Stimulated activated CD4-positive, alpha-beta T cell treated with anti-CD3 and anti-CD28 coated beads, Interleukin-15, amount 100 ng/mL, for 1 hour (primary cell): ENCODE measurements at places on chromosomes 11 and 22.

DNA sequence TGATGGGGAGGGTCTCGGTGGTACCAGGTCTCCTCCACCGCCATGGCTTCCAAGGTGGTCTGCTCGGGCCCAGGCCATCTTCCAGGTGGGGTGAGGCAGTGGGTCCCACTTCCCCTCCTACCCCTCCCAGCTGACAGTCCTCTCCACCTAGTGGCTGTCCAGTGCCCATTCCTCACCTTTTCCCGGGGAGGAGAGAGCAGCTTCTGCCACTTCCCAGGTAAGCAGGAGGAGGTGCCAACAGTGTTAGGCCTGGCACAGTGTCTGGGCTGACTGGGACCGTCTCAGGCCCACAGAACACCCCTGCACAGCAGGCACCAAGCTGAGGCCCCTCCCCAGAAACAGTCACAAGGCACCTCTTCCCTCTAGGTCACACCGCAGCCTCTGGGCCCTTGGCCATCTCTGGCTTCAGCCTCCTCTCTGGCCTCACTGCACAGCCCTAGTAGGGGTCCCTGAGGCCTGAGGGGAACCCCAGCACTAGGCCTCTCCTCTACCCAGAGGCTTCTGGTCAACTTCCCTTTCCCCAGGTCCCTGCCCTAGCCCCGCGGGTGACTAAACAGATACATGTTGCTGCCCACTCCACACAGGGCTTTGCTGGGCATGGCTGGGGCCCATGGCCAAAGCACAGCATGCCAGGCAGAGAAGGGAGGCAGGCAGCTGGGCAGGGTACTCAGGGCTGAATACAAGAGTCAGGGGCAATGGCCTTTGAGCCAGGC lies 2.3 kb upstream of the ANKRD13D start:
- DNase-seq, result no peak

DNA sequence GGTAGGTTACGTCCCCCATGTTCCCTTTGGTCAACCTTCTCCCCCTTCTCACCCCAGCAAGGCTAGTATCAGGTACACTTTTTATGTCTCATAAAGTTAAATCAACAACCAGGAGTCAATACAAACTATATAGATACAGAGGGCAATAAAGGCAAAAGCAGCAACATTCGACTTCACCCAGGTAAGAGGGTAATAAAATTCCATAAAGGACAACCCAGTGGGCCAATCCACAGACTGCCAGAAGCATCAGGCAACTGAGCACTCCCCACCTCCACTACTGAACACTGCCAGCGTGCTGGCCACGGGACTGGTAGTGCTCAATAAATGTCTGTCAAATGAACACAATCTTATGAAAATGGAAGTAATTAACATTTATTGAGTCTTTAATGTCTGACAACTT lies 5.1 kb upstream of the MS4A18 start:
- DNase-seq, result no peak

GRCh38 chr22:19779685-19780268 lies 19.2 kb downstream of the TBX1 start:
- DNase-seq, result no peak

- no peak for DNase-seq
These were observed 43.0 kb downstream of the MAPK1 start for GRCh38 chr22:21824445-21824912.

DNA sequence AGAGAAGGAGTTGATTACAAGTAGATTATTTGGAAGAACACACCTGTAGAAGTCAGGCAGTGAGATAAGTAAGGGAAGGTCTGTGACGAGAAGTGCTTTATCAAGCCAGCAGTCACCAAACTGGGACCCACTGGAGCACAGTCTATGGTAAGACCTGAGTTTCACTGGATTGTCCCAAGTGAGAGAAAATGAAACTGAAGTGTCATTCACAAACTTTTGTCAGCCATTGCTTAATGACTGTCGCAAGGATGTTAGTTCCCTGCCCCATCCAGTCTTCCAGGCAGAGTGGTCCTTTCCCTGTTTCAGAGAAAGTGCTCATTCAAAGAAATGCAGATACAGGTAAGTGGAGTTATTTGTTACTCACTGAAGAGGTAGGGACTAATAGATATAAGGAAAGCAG lies 728.0 kb upstream of the TENM4 start:
- DNase-seq, result no peak

- DNase-seq, result no peak
These were observed 3.8 kb upstream of the LRRC74B start for GRCh38 chr22:21041937-21042336.

DNA sequence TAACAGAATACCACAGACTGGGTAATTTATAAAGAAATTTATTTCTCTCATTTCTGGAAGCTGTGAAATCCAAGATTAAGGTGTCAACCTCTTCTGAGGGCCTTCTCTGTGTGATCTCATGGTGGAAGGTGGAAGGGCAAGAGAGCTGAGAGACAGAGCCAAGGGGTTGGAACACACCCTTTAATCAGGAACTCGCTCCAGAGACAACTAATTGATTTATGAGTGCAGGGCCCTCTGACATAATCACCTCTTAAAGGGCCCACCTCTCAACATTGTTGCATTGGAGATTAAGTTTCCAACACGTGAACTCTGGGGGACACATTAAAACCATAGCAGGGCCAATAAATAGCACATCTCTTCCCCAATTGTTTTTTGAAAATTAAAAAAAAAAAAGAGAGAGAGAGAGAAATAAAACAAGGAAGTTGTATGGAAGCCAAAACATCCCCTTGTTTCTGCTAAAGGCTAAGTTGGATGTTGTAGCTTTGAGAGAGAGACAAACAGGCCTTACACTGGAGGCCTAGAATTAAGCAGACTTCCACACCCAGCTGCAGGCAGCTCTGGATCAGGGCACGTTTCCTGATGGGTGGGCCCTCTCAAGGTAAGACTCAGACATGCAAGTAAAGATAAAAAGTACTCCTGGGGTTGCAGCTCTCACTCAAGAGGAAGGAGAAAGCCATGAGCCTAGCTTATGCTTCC lies 64.1 kb upstream of the BIRC3 start:
- no peak for DNase-seq

GRCh38 chr22:30838111-30838510 lies 130.5 kb downstream of the MORC2 start:
- no peak for DNase-seq

DNA sequence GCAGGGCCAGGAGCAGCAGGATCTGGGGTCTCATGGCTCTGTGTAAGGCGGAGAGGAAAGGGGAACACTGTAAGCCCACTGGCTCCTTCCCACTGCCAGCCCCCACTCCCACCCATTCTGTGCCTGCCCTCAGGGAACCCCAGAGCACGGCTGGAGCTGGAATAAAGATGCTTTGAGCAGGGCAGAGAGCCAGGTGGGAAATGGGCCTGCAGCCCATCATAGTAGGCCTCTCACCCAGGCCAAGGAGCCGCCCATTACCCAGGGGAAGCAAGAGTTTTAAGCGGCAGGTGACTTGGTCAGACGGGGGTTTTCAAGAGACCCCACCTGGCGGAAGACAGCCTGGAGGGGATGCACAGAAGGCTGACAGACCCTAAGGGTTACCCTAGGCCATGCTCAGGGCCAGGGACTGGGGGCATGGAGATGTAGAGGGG lies 4.6 kb downstream of the LRRC32 start:
- DNase-seq, result no peak

GRCh38 chr11:69443968-69444364 lies 37.5 kb upstream of the LINC01488 start:
- DNase-seq, result no peak

DNA sequence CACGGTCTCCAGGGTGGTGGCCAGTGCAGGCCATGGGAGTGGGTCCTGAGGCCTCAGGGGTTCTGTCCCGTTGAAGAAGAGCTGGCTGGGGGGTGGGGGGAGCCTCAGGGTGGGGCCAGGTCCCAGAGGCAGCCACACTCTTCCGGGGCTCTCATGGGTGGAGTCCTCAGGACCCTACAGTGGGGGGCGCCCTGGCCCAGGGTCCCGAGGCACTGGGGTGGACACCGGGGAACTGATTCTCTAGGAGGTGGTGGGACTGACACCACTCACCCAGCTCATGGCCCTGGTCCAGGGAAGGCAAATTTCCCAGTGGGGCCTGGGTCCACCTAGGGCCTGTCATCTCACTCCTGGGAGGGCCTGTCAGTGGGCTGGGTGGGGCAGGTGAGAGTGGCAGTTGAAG lies 12.8 kb downstream of the GGT5 start:
- no peak for DNase-seq

- peak; percentile 38 for DNase-seq
These were observed 7.6 kb downstream of the CYB5R2 start for GRCh38 chr11:7665473-7666291.

DNA sequence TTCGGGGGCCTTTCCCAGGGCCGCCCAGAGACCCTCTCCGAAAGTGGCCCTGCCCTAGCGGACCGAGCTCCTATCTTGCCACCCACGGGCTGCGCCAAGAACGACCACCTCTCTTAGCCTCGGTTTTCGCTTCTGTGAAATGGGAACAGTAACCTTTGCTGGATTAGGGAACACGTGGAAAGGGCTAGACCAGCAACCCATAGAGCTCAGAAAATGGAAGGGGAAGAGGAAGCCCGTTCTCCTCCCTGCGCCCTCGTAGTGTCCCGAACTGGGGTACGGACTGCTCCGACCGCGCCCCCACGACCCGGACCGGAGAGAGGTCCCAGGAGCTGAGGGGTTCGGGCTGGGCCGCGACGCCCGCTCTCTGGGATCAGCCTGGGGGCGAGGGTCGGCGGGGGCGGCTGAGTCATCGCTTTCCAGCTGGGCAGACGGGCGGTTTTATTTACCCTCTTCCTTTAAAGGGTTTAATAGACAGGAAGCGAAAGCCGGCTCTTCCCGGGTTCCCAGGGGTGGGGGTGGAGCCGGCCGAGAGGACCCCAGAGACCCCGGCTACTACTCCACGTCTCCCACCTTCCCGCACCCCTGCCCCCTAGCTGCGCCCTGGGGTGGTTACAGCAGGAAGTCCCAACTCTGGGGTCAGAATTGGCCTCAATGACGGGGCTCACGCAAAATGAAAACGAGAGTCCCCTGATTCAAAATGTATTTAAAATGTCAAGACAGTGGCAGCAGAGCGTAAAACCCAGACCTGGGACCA lies 907 bp upstream of the PHLDA2 start:
- no peak for DNase-seq

- no peak for DNase-seq
These were observed 1.2 kb downstream of the MRTFA start for GRCh38 chr22:40635043-40635939.

- no peak for DNase-seq
These were observed 204.5 kb upstream of the NAV2 start for GRCh38 chr11:19508165-19508564.

- no peak for DNase-seq
These were observed 906 bp upstream of the NAA40 start for GRCh38 chr11:63937713-63938478.

- no peak for DNase-seq
These were observed 109.6 kb upstream of the THY1 start for GRCh38 chr11:119532551-119532950.

- no peak for DNase-seq
These were observed 89.7 kb upstream of the SHANK2 start for GRCh38 chr11:71342116-71342515.

GRCh38 chr22:49712195-49712791 lies 115.4 kb downstream of the BRD1 start:
- no peak for DNase-seq

DNA sequence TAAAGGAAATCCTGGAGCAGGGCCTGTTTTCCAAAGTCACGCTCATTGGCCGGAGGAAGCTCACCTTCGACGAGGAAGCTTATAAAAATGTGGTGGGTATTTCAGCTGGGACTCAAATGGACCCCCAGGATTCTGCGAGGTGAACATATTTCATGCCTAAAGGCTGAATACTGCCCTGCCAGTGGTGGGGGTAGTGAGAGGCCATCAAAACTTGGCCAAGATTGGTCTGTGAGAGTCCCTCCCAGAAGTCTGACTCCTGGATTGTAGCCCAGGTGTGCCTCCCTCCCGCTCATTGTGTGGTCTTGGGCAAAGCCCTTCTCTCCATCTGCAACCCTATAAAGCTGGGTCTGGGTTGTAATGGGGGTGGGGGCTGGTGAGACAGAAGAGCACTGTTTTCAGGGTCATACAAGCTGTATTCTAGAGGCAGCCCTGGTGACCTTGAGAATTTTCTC lies 853 bp downstream of the HTATIP2 start:
- no peak for DNase-seq

DNA sequence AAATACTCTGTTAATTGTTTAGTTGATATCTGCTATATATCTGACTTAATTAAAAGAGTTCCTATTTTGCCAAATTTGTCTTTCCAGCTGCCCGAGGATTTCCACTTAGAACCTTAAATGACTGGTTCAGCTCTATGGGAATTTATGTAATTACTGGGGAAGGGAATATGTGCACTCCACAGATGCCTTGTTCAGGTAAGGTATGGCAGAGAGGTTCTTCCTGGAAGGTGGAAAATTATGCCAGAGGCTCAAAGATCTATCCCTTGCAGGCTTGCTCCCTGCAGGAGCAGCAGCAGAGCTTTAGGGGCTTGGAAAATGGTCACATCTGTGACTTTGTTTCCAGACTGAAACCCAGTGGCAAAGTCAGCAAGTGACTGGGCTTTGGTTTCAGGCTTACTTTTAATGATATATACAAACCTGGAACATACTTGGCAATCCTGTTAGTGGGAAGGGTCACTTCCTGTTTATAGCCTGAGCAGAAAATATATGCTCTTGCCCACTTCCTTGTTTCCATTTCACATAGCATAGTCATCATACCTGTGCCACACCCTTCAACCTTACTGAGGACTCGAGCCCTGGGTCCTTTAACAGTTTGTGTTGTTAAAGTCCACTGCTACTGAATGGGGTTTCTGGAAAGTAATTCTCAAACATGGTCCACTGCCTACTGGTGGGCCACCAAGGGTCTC lies 23.7 kb downstream of the WBP2NL start:
- no peak for DNase-seq

DNA sequence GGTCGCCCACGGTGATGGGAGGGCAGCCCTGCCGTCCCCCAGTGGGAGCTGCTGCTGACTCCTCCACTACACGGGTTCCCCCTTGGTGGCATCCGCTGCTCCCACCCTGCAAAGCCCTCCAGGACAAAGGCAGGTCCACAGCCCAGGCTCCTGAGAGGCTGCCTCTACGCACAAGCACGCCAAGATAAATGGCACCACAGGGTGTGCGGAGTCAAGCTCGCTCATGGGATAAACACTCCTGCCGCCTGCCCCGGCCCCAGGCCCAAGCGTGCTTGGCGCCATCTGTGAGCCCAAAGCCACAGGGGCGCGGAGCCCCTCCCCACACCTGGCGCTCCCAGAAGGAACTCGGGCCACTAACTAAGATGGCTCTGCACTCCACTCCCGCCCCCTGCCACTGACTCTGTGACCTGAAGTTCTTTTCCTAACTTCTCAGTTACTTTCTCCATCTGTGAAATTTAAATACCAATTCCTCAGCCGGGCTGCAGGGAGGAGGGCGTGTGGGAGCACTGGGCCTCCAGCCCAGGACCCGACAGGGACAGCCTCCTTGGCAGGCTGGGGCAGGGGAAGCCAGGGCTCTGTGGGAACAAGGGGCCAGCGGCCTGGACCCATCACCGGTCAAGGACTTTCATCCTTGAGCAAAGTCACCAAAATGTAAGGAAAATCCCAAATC lies 14.9 kb downstream of the EHD1 start:
- no peak for DNase-seq
